ENCODE measurements at places on chromosomes 12 and 14. TPM values are rescaled to one million over a fixed set of nuclear protein-coding genes. Genes with fewer than 3 reads are reported as not detected.

- DNase-seq, result no peak
Measured at GRCh38 chr14:72311516-72311915, 379.3 kb downstream of the RGS6 start.

DNA sequence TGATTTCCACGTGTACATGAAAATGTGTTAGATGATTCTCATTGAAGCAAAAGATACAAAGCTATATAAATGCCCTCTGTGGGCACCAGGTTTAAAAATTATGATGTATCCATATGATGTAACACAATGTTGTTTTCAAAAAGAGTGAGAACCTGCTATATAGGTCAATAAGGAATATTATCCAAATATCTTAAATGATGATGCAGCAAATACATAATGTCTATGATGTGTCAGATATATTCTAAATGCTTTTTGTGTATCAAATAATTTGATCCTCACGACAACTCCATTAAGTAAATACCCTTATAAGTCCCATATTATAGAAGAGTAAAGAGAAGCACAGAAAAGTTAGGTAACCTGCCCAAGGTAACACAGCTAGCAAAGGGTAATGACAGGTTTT is 393.0 kb upstream of the DCN start:
- DNase-seq, result no peak

DNA sequence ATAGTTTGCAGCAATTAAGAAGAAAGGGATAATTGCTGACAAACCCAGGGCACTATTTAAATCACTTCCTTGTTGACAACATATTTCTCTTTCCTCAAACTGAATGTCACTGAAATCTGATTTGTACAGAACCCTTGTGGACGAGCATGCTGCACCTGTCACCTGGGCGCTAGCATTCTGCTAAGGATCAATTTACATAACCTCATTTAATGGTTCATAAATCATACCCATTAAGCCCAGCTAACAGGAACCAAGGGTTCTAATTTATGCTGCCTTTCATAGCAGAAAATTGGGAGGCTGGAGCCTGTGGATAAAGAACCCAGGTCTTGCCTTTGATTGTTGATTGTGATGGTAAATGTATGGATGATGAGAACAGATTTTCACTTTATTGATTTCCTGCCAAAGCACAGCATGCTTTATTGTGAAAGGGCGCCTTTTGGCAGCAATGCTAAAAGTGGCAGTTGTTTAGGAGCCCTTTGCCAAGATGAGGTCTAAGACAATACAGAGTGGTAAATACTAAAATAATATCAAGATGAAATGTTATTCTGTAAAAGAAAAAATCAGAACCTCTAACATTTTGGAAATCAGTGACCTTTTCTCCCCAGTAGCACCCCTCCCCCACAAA is 95.4 kb downstream of the NKX2-1 start:
- no peak for DNase-seq

DNA sequence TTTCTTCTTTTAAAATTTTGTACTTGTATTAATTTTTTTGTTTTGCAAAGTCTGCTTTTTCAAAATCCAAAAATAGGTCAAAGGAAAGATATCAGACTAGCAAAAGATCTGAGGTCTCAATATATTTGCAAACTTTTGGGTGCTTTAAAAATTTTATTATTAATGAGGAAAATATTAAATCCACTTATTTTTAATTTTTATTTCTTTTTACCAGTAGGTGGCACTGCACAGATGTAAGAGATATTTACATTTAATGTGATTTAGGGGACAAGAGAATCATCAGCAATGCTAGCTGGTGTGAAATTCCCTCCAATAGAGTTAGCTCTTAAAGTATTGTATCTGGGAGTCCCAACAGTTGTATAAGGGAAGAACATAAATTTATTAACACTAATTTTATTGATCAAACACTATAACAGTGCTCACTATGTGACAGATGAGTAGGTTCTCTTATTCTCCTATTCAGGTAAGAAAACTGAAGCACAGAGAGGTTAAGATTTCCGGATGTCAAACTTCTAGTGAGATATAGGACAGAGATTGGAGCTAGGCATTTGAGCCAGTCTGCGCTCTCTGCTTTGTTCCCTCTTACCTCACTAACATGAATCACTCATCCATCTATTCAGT is 30.5 kb downstream of the ALX1 start:
- DNase-seq, result no peak

The OR4K1 gene
- not detected for total RNA-seq

The NKX2-1 gene
- total RNA-seq, result not detected

The CCDC63 gene
- total RNA-seq, result not detected

The TMEM52B gene
- not detected for total RNA-seq

The AQP6 gene
- total RNA-seq, result not detected

Data from CD4-positive, alpha-beta T cell (primary cell).